ENCODE measurements at places on chromosomes 6 and 20.
A peak's percentile ranks its signal among the peaks of the same experiment; 100 is the strongest.

- H3K36me3 ChIP-seq, result no peaks in the 10 kb centered on the region
- no peaks in the 10 kb centered on the region for H3K27me3 ChIP-seq
- DNase-seq, result no peak
- no peak overlapping the region for H3K27ac ChIP-seq
- no peak overlapping the region for H3K4me3 ChIP-seq
- no peaks in the 10 kb centered on the region for H3K4me1 ChIP-seq
Measured at GRCh38 chr6:43733471-43734293, 36.3 kb upstream of the VEGFA start.

- H3K27ac ChIP-seq, result peak overlapping the region; percentile 62
- H3K4me1 ChIP-seq, result peaks cover 45% of the 10 kb centered on the region
- DNase-seq, result peak; percentile 65
Measured at GRCh38 chr20:38073307-38074071, 39.9 kb downstream of the RPRD1B start.

- H3K4me1 ChIP-seq, result peaks cover 24% of the 10 kb centered on the region
- DNase-seq, result no peak
- H3K27me3 ChIP-seq, result no peaks in the 10 kb centered on the region
Measured at GRCh38 chr6:139881728-139882211, 507.3 kb upstream of the CITED2 start.

DNA sequence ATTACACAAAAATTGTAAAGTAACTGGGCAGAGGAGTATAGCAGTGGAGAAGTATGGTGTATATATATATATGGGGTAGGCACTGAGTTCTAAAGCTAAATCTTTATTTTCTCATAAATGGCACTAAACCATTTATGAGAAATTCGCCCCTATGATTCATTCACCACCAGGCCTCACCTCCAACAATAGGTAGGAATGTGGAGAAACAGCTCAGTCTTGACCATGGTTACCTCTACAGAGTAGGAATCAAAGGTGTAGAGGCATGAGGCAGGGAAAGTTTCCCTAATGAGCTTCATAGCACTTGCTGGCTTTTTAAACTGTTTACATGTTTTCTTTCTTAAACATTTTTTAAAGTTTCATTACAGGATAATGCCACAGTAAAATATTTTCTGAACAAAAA lies 36.9 kb upstream of the SUMO4 start:
- H3K4me3 ChIP-seq, result no peak overlapping the region
- DNase-seq, result no peak
- H3K27me3 ChIP-seq, result no peaks in the 10 kb centered on the region
- H3K27ac ChIP-seq, result no peak overlapping the region
- H3K36me3 ChIP-seq, result no peaks in the 10 kb centered on the region
- peaks cover 46% of the 10 kb centered on the region for H3K4me1 ChIP-seq

DNA sequence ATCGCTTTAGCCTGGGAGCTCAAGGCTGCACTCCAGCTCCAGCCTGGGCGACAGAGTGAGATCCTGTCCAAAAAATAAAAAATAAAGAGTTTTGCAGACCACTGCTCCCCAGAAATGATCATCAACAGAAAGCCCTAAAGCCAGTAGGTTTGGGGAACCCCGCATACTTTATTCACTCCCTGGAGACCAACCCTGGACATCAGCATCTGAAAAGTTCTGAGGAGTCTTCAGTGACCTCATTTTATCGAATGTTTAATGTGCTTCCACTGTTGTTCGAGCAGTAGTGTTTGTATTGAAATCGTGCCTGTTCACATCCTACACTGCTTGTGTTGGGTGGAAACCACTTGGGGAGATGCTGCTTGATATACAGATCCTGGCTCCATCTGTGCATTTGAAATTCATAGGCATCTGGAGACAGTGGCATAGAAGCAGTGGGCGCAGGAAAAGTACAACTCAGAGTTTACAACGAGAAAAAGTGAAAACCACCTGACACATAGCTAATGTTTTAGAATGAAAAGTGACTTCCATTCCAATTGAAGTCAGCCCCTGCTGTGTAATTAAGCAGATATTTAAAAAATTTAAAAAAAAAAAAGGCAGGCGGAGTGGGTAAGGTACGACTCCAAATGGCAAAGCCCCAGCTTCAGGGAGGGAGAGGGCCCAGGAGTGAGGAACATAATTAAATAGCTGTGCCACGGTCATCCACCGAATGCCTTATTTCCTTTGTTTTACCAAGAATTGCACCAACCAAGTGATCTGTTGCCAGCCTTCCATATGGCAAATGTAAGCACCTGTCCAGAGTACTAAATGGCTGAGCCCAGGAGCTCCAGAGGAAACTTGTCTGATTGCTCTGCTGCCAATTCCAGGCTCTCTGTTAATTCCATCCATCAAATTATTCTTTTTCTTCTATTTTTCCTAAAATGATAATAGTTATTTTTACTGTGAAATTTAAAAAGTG lies 100.4 kb upstream of the NAA20 start:
- DNase-seq, result no peak
- H3K4me3 ChIP-seq, result no peak overlapping the region
- H3K27me3 ChIP-seq, result no peaks in the 10 kb centered on the region
- no peaks in the 10 kb centered on the region for H3K36me3 ChIP-seq
- peaks cover 17% of the 10 kb centered on the region for H3K4me1 ChIP-seq

GRCh38 chr6:99017150-99017549 lies 69.4 kb upstream of the FBXL4 start:
- no peak overlapping the region for H3K27ac ChIP-seq
- no peak overlapping the region for H3K4me3 ChIP-seq
- no peaks in the 10 kb centered on the region for H3K4me1 ChIP-seq
- no peak for DNase-seq

GRCh38 chr20:44247586-44248409 lies 690 bp downstream of the GDAP1L1 start:
- H3K27me3 ChIP-seq, result no peaks in the 10 kb centered on the region
- no peaks in the 10 kb centered on the region for H3K36me3 ChIP-seq
- H3K4me3 ChIP-seq, result peak overlapping the region; percentile 63
- no peak for DNase-seq

DNA sequence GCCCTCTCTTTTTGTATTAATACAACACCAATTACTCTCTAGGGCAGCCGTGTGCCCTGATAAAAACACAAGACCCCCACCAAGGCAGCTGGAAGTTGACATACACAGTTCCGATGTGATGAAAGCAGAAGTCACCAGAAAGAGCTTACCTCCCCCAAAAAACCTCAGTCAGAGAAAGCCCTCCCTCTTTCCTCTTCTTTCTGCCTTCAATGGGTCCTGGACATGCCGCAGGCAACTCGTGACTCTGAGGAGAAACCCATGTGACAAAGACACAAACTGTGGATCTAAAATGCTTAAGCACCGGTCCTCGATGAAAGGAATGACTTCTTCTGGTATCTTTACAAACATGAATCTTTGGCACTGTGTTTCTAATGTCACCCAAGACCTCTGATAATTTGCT lies 117.7 kb upstream of the CCDC28A start:
- DNase-seq, result no peak
- H3K27ac ChIP-seq, result no peak overlapping the region
- H3K27me3 ChIP-seq, result no peaks in the 10 kb centered on the region
- H3K4me3 ChIP-seq, result no peak overlapping the region

DNA sequence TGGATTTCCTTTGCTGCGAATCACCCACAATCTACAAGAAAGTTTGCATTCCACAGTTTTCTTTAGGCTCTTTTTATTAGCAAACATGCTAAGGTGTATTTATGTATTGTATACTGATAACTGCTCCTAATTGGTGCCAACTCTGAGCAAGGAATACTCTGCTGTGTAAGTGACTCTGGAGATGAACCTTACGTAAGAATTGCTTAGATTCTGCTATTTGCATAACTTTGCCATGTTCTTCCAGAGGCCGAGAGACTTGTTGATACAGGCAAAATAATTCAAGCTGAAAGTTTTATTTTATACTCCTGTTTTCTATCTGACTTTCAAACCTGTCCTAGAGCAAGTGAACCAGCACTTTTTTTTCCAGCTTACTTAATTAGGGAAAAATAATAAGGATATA lies 461.3 kb downstream of the GJA1 start:
- H3K27ac ChIP-seq, result no peak overlapping the region
- no peaks in the 10 kb centered on the region for H3K27me3 ChIP-seq

- no peak for DNase-seq
- H3K4me3 ChIP-seq, result no peak overlapping the region
- no peaks in the 10 kb centered on the region for H3K4me1 ChIP-seq
- no peaks in the 10 kb centered on the region for H3K36me3 ChIP-seq
Measured at GRCh38 chr6:140445474-140446004, 1071.1 kb upstream of the CITED2 start.

DNA sequence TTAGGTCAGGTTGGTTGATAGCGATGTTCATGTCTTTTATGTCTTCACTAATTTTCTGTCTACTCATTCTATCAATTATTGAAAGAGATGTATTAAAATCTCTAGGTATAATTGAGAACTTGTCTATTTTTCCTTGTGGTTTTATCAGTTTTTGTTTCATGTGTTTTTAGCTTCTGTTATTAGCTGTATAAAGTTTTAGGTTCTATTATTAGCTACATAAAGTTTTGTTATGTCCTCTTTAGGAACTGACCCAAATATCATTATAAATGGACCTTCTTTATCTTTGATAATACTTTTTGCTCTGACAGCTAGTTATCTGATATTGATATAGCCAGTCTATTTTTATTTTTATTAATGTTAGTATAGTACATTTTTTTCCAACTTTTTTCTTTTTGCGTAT lies 92.4 kb upstream of the TMEM170B start:
- H3K27ac ChIP-seq, result no peak overlapping the region
- H3K4me1 ChIP-seq, result no peaks in the 10 kb centered on the region
- H3K36me3 ChIP-seq, result no peaks in the 10 kb centered on the region
- no peak overlapping the region for H3K4me3 ChIP-seq

GRCh38 chr6:130425537-130425936 lies 59.7 kb downstream of the TMEM200A start:
- H3K4me3 ChIP-seq, result no peak overlapping the region
- H3K36me3 ChIP-seq, result no peaks in the 10 kb centered on the region
- no peak overlapping the region for H3K27ac ChIP-seq
- H3K27me3 ChIP-seq, result no peaks in the 10 kb centered on the region

DNA sequence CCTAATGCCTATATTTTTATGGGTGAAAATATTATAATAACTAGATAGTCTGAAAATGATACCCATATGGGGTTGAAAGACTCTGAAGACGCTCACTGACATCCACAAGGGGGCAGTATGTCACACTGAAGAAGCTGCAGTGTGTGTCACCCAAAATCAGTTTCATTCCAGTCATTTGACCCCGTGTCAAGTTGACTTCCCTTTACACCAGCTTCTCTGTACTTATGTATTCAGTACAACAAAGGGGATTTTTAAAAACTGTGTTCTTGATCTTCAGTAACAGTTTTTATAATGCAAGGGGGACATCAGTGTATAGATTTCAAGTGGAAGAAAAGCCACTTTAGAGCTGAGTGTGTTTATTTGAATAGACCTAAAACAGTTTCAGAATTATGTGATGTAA lies 19.3 kb downstream of the FAXC start:
- H3K27ac ChIP-seq, result no peak overlapping the region
- no peak overlapping the region for H3K4me3 ChIP-seq
- H3K36me3 ChIP-seq, result peaks cover 2% of the 10 kb centered on the region
- no peak for DNase-seq
- no peaks in the 10 kb centered on the region for H3K27me3 ChIP-seq

- H3K4me1 ChIP-seq, result no peaks in the 10 kb centered on the region
- H3K27ac ChIP-seq, result no peak overlapping the region
- DNase-seq, result no peak
- peaks cover 28% of the 10 kb centered on the region for H3K36me3 ChIP-seq
- H3K4me3 ChIP-seq, result no peak overlapping the region
Measured at GRCh38 chr6:32167154-32167760, 2.9 kb downstream of the EGFL8 start.

DNA sequence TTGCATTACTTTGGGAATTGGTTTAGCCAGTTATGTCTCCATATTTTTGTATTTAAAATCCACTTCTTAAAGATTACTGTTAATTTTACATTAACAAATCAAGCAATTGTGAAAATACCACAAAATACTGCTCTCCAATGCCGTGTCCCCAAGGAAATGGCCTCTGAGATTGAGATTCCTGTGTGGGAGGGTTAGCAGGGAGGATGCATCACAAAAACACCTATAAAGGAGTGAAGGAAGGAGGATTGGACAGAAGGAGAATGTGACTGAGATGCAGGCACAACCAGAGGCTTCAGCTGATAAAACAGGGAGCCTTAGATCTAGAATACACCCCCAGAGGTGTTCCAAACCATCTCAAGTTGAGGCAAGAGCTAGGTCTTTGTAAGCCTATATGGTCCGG lies 34.2 kb upstream of the NKAIN2 start:
- no peaks in the 10 kb centered on the region for H3K36me3 ChIP-seq
- H3K4me3 ChIP-seq, result no peak overlapping the region
- no peaks in the 10 kb centered on the region for H3K27me3 ChIP-seq
- H3K27ac ChIP-seq, result no peak overlapping the region
- no peak for DNase-seq
- H3K4me1 ChIP-seq, result peaks cover 15% of the 10 kb centered on the region

DNA sequence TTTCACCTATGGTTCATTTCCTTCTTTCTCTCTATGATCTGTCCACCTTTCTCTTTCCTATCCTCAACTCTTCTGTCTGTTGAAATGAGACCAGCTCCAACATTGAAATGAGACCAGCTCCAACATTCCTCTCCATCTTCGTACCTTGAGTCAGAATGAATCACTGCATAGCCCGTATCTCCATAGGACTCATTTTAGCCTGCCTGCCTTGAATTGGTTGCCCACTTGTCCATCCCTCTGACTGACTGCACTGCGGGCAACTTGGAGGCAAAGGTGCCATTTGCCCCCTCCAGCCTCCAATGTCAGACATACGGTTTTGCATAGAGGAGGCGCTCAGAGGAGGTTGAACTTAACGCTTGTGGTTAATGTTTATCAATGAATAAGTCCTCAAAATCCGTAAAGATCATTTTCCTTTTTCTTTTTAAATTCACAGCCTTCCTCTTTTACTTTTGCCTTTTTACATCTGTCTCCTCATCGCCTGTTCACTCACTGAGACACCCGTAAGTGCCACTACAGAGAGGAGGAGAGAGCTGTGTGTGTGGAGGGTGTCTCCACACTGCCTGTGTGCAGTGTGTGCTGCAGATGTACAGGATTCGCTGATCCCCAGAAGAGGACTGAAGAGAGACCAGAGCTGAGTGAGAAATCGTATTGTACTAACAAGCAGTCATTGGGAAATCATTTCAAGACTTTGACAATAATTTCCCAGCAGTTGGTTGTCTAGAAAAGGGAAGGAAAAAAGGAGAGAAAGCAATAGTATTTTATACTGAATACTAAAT lies 579.6 kb upstream of the MAP3K7 start:
- H3K27me3 ChIP-seq, result no peaks in the 10 kb centered on the region
- no peak for DNase-seq
- H3K36me3 ChIP-seq, result no peaks in the 10 kb centered on the region
- H3K4me1 ChIP-seq, result no peaks in the 10 kb centered on the region
- H3K4me3 ChIP-seq, result no peak overlapping the region

GRCh38 chr20:54090230-54091119 lies 20.1 kb upstream of the BCAS1 start:
- DNase-seq, result no peak
- no peak overlapping the region for H3K27ac ChIP-seq
- H3K36me3 ChIP-seq, result no peaks in the 10 kb centered on the region
- H3K4me1 ChIP-seq, result no peaks in the 10 kb centered on the region
- no peaks in the 10 kb centered on the region for H3K27me3 ChIP-seq

Data from thoracic aorta (tissue), 2 donors.